ENCODE measurements at places on chromosomes 4 and X. TPM values are rescaled to one million over a fixed set of nuclear protein-coding genes. Genes with fewer than 3 reads are reported as not detected.

SPON2 gene
- 18.5 TPM for total RNA-seq

RASGEF1B gene
- total RNA-seq: 8.0 TPM

CYSLTR1 gene
- 4.2 TPM for total RNA-seq

SAT1 gene
- total RNA-seq: 147 TPM

HERC3 gene
- 42.9 TPM for total RNA-seq

UNC5C gene
- total RNA-seq: not detected

- H3K27me3 ChIP-seq: peaks cover 24% of the 10 kb centered on the region
- H3K4me3 ChIP-seq: no peak overlapping the region
- DNase-seq: no peak
- H3K27ac ChIP-seq: no peak overlapping the region
- no peaks in the 10 kb centered on the region for H3K36me3 ChIP-seq
- no peaks in the 10 kb centered on the region for H3K4me1 ChIP-seq
Measured at GRCh38 chr4:17535242-17535641, 20.3 kb downstream of the CLRN2 start.

DNA sequence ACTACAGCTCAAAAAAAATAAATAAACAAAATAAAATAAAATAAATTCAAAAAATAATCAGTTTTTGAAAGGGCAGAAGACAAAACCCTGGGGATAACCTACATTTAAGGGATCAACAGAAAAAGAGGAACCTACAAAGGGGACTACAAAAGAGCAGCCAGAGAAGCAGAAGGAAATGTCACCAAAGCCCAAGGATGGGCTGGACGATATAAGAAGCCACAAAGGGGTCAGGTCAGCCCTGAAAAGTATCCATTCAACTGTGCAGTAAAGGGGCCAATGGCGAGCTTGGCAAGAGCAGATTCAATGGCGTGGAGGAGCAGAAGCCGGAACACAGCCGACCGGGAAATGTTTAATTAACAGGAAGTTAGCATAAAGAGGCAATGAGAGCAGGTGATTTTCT lies 16.9 kb downstream of the ACOT9 start:
- peaks cover 10% of the 10 kb centered on the region for H3K36me3 ChIP-seq
- peaks cover 8% of the 10 kb centered on the region for H3K4me1 ChIP-seq
- H3K27ac ChIP-seq: peak overlapping the region; percentile 38
- H3K27me3 ChIP-seq: no peaks in the 10 kb centered on the region

DNA sequence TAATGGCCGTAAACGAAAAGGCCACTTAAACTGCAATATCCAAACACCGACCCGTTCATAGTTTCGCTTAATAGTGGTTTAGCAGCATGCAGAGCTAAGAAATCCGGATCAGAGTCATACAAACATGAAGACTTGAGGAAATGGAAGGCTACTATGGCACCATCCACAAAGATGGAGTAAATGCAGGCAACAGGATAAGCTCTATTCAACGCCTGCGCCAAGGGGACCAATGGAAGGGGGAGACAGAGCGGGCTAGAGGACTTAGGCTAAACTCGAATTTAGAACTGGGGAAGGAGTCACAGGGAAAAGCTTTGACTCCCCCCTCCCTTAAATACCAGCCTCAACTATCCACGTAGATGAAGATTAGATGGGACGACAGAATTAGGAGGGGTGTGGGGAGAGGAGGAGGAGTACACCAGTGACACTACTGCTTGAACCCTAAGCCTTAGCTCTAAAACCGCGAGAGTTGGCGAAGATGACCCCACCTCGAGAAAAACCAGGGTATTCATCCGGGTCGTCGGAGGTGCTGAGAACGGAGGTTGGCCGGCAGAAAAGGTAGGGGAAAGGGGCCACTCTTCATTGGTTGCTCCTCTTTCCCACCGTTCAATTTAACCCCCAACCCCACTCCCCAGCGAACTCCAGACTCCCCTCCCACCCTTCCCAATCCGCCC lies 3.5 kb downstream of the HUWE1 start:
- peak overlapping the region; percentile 97 for H3K27ac ChIP-seq
- no peaks in the 10 kb centered on the region for H3K27me3 ChIP-seq
- no peak for DNase-seq
- H3K4me1 ChIP-seq: peaks cover 27% of the 10 kb centered on the region

- peaks cover 46% of the 10 kb centered on the region for H3K36me3 ChIP-seq
- DNase-seq: no peak
- no peaks in the 10 kb centered on the region for H3K27me3 ChIP-seq
- no peak overlapping the region for H3K4me3 ChIP-seq
Measured at GRCh38 chr4:70818921-70819320, 20.8 kb downstream of the GRSF1 start.

- H3K27ac ChIP-seq: no peak overlapping the region
- no peak for DNase-seq
- H3K4me1 ChIP-seq: no peaks in the 10 kb centered on the region
Measured at GRCh38 chrX:47245156-47245555, 12.3 kb downstream of the USP11 start.

- peaks cover 11% of the 10 kb centered on the region for H3K36me3 ChIP-seq
- H3K27me3 ChIP-seq: peaks cover 16% of the 10 kb centered on the region
- DNase-seq: no peak
- peaks cover 4% of the 10 kb centered on the region for H3K4me1 ChIP-seq
- no peak overlapping the region for H3K4me3 ChIP-seq
- H3K27ac ChIP-seq: no peak overlapping the region
Measured at GRCh38 chrX:367349-367748, 19.4 kb downstream of the PPP2R3B start.

- peak; percentile 57 for DNase-seq
- H3K4me3 ChIP-seq: peak overlapping the region; percentile 76
- peaks cover 12% of the 10 kb centered on the region for H3K36me3 ChIP-seq
- H3K27me3 ChIP-seq: no peaks in the 10 kb centered on the region
Measured at GRCh38 chrX:40061871-40062524, 35.8 kb downstream of the BCOR start.

DNA sequence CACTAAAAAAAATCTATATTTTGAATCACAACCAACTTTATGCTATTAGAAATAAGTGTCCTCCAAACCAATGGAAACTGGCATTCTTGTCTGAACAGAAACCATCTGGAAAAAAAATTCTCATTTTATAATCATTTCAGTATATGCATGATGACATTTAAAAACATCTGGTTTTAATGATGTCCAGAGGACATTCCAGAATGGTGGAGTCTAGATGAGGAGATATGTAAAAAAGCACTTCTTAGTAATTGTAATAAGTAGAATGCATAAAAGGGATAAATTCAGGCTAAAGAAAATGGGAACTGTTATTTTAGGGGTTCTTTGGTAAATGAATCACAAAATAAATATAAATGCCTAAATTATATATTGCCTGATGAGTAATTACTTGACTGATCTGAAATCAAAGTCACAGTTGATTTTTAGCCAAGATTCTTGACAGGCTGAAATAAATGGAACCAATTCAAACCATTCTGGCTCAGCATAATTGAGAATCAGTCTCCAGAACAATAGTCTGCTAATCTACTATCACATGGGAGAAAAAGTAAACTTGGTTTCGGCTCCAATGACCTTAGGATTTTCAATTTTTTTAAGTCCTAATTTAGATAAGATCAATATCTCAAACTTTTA lies 636.6 kb downstream of the FAT4 start:
- no peaks in the 10 kb centered on the region for H3K4me1 ChIP-seq
- H3K27me3 ChIP-seq: no peaks in the 10 kb centered on the region
- H3K4me3 ChIP-seq: no peak overlapping the region
- no peak for DNase-seq

- H3K27me3 ChIP-seq: no peaks in the 10 kb centered on the region
- no peak for DNase-seq
- no peak overlapping the region for H3K4me3 ChIP-seq
- peaks cover 3% of the 10 kb centered on the region for H3K4me1 ChIP-seq
Measured at GRCh38 chr4:113811359-113811758, 49.8 kb upstream of the CAMK2D start.

GRCh38 chr4:92529510-92529909 lies 225.7 kb downstream of the GRID2 start:
- H3K4me1 ChIP-seq: no peaks in the 10 kb centered on the region
- no peak overlapping the region for H3K4me3 ChIP-seq
- no peak overlapping the region for H3K27ac ChIP-seq
- H3K36me3 ChIP-seq: no peaks in the 10 kb centered on the region
- no peak for DNase-seq
- H3K27me3 ChIP-seq: no peaks in the 10 kb centered on the region

DNA sequence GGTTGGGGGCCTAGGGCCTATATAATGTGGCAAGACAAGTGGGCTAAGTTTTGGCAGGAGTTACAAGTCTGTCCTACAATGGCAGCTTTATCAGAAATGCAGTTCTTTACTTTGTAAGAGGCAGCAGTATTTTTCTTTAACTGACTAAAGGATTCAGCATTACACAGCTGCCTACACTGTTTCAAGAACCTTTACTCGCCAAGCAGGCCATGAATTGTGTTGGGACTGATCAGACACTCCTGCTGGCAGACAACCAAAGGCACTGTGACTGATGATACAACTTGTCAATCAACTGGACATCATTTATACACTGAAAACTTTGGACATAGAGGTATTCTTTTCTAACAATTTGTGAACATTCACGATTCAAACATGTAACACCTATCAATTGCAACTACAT lies 4.3 kb downstream of the MORC4 start:
- no peaks in the 10 kb centered on the region for H3K36me3 ChIP-seq
- no peak overlapping the region for H3K4me3 ChIP-seq
- H3K27me3 ChIP-seq: no peaks in the 10 kb centered on the region
- no peak for DNase-seq
- H3K27ac ChIP-seq: no peak overlapping the region

DNA sequence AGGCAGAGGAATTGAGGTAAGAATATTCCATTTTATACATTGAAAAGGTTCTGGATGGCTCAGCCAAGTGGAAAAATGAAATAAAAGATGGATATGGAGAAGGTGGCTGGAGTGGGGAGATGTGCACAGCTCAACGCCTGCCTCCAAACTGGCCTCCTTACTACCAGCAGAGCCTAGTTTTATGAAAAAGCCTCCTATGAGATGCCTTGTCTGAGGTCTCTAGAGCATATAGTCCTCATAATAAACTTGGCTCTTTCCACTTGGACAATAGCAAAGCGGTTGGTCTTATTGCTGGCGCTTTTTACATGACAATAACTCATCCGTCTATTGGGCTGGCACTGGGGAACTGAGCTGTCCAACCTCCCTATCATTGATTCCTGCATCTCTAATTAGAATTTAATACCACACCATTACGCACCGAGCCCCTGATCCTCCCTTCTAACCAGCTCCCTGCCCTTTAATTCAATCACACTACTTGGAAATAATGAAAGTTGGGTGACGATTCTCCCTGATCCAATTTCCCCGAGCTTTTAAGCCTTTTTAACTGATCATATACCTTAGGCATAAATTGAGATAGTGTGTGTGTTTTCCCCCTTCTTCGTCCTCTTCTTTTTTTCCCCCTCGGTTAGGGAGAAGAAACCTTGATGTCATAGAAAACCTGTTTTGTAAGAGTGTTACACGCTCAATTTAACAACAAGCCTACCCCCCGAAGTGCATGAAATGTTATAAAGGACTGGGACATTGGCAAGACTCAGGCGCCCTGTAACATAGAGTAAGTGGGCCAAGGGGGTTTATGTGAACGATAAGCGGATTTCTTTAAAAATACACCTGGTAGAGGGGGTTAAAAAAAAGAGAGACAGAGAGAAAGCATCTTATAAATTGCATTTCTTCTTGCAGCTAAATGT lies at the start of gene PHOX2B:
TSS of gene PHOX2B (minus strand) at position 155 of the 905 bp plus-strand sequence. CDS start at position 40, 115 bp downstream.
- no peak within 1 kb of the TSS for H3K4me3 ChIP-seq
- peaks cover 7% of the 10 kb centered on the region for H3K36me3 ChIP-seq
- H3K4me1 ChIP-seq: no peaks in the 10 kb centered on the region
- no peak for DNase-seq
- no peak within 1 kb of the TSS for H3K27ac ChIP-seq
- H3K27me3 ChIP-seq: peaks cover 88% of the 10 kb centered on the region

DNA sequence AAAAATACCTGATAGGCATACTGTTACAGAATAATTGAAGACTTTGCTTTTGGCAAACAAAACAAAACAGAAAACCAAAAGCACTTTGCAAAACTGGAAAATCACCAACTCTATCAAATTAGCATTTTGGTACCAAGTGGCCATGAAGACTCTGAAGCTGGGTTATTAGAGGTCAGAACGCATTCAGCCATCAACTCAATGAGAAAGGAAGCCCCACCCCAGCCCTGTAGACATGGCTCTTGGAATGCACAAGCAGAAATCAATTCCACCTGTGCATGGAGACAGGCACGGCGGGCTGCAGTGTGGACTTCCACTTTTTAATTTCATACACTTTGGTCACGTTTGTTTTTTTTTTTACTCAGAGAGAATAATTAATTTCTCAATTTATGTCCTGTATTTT lies 93.6 kb upstream of the DHX15 start:
- peaks cover 6% of the 10 kb centered on the region for H3K27me3 ChIP-seq
- H3K4me1 ChIP-seq: no peaks in the 10 kb centered on the region
- no peak overlapping the region for H3K27ac ChIP-seq
- DNase-seq: no peak
- H3K36me3 ChIP-seq: no peaks in the 10 kb centered on the region

- peaks cover 32% of the 10 kb centered on the region for H3K4me1 ChIP-seq
- no peaks in the 10 kb centered on the region for H3K27me3 ChIP-seq
- no peak for DNase-seq
- H3K36me3 ChIP-seq: peaks cover 14% of the 10 kb centered on the region
Measured at GRCh38 chr4:77073106-77073809, 2.5 kb downstream of the CCNI start.

DNA sequence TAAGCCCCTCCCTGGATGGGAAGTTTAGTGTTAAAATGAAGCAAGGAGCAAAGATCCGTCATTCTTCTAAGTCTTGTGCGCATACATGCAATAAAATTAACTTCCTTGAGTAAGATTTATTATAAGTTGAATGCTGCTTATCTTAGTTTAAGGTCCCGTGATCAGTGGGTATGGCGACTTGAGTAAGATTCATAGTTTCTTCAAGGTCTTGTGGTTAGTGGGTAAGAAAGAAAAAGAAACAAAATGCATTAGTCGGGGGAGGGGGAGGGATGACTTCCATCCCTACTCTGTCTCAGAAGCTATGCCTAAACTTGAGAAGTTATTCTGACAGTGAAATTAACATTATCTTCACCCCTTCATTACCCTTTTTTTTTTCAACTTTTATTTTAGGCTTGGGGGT lies 127.3 kb upstream of the MAGEB16 start:
- H3K27me3 ChIP-seq: no peaks in the 10 kb centered on the region
- no peak overlapping the region for H3K4me3 ChIP-seq
- DNase-seq: no peak
- no peaks in the 10 kb centered on the region for H3K4me1 ChIP-seq

- no peak for DNase-seq
- H3K4me1 ChIP-seq: no peaks in the 10 kb centered on the region
- peaks cover 2% of the 10 kb centered on the region for H3K27me3 ChIP-seq
- H3K36me3 ChIP-seq: no peaks in the 10 kb centered on the region
- H3K27ac ChIP-seq: no peak overlapping the region
- no peak overlapping the region for H3K4me3 ChIP-seq
Measured at GRCh38 chr4:15714141-15714540, 11.3 kb downstream of the BST1 start.

DNA sequence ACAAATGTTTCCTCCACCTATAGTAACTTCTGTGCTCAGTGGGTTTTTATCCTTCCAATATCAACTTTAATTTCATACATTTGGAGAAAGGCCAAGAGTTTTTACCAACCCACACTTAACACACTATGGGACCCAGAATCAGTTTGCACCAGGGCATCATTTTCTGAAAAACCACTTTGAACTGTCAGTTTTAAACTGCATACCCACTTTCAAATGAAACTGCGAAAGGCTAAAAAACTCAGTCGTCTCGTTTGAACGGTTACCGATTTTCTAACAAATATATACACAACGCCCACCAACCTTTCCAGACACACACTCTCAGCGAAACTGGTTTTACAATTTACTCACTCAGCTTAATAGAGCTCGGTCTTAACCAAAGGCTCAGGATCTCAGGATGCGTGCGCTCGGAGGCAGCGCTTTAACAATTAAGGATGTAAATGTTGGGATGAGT lies 376 bp downstream of the ABCG2 start:
- peaks cover 17% of the 10 kb centered on the region for H3K27me3 ChIP-seq
- H3K27ac ChIP-seq: no peak overlapping the region
- peaks cover 15% of the 10 kb centered on the region for H3K4me1 ChIP-seq
- peak overlapping the region; percentile 81 for H3K4me3 ChIP-seq
- no peak for DNase-seq

Data from activated naive CD8-positive, alpha-beta T cell treated with anti-CD3 and anti-CD28 coated beads, Interleukin-2, amount 10 ng/mL, durations not matched to agents 7 days and 5 days (primary cell).